Nasal cavity respiratory epithelium epithelial cell of viscerocranial mucosa (primary cell): ENCODE measurements at places on chromosomes 1 and 21. TPM values are rescaled to one million over a fixed set of nuclear protein-coding genes. Genes with fewer than 3 reads are reported as not detected.

Gene LAX1
- total RNA-seq: under 0.01 and 0.07 TPM in 2 replicates

Gene PLXNA2
- total RNA-seq: 9.9 and 47.3 TPM in 2 replicates

Gene NT5C1A
- total RNA-seq: not detected in 2 replicates

Gene ABCG1
- 32.0 and 81.0 TPM in 2 replicates for total RNA-seq

Gene FMO3
- 0.50 TPM in 1 of 2 replicates, not detected in the other for total RNA-seq

Gene GLMN
- 5.5 and 6.2 TPM in 2 replicates for total RNA-seq

Gene PCBP3
- 0.21 TPM in 1 of 2 replicates, not detected in the other for total RNA-seq

Gene RYR2
- under 0.01 TPM in 1 of 2 replicates, not detected in the other for total RNA-seq

Gene VAV3
- 4.3 and 8.2 TPM in 2 replicates for total RNA-seq

Gene HMGCS2
- total RNA-seq: 2.1 TPM in 1 of 2 replicates, not detected in the other

Gene PGBD5
- total RNA-seq: 0.68 and 18.9 TPM in 2 replicates

Gene PODN
- total RNA-seq: not detected in 2 replicates

Gene SLAMF1
- total RNA-seq: not detected in 2 replicates

Gene TNFAIP8L2
- total RNA-seq: not detected in 2 replicates

Gene KIF21B
- total RNA-seq: 4.4 and 8.8 TPM in 2 replicates

Gene MAP3K6
- 14.7 and 29.0 TPM in 2 replicates for total RNA-seq

Gene HAO2
- total RNA-seq: not detected in 2 replicates

Gene IGFN1
- total RNA-seq: 0.68 TPM in 1 of 2 replicates, not detected in the other

Gene SPRR5
- not detected in 2 replicates for total RNA-seq

Gene SHISA4
- 3.4 and 4.0 TPM in 2 replicates for total RNA-seq

Gene PRAMEF20
- not detected in 2 replicates for total RNA-seq

Gene AMY1C
- 0.07 TPM in 1 of 2 replicates, not detected in the other for total RNA-seq

Gene LCK
- under 0.01 TPM in 1 of 2 replicates, not detected in the other for total RNA-seq

Gene ETV3L
- not detected in 2 replicates for total RNA-seq

Gene SPRR1B
- total RNA-seq: 53.0 and 86.5 TPM in 2 replicates

Gene MIGA1
- total RNA-seq: 18.1 and 19.3 TPM in 2 replicates

Gene PRAMEF12
- not detected in 2 replicates for total RNA-seq

Gene FAM229A
- total RNA-seq: 0.34 and 0.71 TPM in 2 replicates

Gene C1orf94
- not detected in 2 replicates for total RNA-seq

Gene INSRR
- not detected in 2 replicates for total RNA-seq
